ENCODE measurements at places on chromosomes 2 and 18.

DNA sequence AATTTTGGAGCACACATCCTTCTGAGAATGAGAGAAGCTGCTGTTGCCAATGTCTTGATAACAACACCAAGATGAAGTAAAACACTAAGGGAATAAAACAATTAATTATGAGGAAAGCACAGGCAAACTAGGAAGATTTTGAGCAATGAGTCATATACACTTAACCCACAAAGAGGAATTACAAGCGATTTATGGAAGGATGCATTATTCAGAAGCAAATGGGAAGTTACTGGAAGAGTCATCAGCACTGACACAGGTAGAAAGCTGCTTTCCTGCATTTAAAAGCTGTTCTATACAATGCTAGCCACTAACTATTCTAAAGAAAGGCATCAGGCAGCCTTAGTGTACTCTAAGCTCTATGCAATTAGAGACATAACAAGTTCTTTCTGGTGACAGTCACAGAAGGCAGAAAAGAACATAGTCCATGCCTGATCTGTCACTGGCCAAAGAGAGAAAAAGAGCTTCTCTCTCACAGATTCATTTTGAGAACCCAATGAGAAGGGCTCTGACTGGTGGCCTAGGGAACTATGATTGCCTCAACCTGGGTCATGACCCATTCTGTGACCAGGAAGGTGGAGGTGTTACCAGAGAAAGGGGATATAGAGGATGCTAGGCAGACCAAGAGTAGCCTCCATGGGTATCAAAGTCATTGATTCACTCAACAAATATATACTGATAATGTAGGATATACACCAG is 45.4 kb downstream of the M1AP start:
- DNase-seq: no peak

DNA sequence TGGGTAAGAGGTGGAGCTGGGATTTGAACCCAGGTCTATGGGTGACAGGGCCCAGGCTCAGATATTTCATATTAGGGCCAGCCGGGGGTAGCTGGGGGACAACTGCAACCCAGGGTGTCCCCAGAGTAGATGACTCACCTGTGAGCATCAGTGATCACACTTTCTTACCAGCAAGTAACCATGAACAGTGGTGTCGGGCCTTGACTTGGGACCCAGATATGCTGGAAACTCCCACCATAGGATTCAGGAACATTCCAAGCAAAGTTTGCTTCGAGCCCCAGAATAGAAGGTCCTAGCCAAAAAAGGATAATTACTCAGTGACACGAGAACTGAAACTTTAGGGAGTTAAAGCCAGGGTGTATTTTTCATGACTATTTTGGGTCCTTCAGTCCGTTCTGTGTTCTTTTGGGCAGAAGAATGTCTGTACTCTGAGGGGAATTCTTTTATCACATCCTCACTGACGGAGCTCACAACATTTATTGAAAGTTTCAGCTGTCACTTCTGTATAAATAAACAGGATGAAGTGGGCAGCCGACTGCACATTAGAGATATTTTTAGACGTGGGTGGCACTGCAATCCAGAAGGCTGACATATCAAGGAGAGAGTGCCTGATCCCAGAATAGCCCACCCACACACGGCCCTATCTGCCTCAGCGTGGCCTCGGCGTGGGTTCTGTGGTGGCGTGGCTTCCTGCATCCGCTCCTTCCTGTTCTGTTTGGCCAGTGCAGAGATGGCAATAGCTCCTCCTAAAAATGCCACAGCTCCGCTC is 45.6 kb downstream of the RAMP1 start:
- DNase-seq: no peak

DNA sequence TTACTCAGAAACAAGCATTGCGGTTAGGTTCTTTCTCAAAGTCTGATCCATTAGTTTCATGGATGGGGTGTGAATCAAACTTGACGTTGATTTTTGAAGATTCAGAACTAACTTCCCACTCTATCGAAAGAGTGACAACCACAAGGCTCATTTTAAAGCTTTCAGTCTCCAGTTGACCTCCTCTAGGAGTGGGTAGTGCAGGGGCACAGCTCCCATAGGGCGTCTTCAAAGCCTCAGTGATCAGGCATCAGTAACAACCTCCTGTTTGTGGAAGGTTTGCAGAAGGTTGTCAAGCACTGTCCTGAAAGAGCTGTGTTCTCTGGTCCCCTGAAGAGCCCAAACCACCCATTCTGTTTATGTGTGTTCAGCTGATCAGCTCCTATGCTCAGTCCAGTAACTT is 10.2 kb downstream of the MTCL1 start:
- DNase-seq: no peak

GRCh38 chr18:11767935-11768334 is 78.9 kb downstream of the GNAL start:
- DNase-seq: no peak

- no peak for DNase-seq
Measured at GRCh38 chr2:171673905-171674304, 13.4 kb upstream of the DYNC1I2 start.

- no peak for DNase-seq
Measured at GRCh38 chr2:190572246-190572645, 37.7 kb upstream of the NEMP2 start.

DNA sequence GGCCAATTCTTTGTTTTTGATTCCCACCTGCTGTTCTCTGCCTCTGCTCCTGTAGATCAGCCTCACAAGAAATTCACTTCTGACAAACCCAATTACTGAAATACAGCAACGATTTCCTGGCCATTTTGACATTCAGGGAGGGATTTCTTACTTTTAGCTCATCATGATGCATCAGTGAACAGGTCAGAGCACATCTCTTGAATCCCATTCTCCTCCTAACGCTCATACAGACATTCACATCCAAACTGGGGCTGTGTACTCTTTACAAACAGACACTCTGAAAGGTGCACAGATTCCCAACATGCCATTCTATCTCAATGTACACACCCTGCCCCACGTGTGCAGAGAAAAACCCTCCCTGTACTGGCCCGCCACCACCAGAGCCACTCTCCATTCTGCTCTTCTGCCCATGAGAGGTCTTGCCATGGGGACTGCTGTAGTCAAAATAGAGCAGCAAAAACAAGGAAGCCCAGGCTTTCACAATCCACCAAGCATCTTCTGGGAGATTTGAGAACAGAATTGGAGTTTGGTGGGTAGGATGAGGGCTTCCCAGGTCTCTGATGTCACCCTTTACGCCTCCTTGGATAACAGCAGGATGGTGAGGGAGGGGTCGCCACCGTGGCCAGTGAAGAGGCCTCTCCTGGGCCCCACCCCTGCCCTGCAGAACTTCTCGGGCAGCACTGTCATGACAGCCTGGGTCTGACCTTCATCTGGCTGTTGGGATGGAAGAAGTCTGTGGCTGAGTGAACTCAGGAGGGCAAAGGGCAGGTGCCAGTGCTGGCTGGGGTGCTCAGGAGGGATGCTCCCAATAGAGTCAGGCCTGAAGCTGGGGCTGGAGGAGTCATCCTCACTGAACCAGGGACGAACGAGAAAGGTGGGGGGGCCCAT is 41.9 kb upstream of the ZFP36L2 start:
- no peak for DNase-seq

DNA sequence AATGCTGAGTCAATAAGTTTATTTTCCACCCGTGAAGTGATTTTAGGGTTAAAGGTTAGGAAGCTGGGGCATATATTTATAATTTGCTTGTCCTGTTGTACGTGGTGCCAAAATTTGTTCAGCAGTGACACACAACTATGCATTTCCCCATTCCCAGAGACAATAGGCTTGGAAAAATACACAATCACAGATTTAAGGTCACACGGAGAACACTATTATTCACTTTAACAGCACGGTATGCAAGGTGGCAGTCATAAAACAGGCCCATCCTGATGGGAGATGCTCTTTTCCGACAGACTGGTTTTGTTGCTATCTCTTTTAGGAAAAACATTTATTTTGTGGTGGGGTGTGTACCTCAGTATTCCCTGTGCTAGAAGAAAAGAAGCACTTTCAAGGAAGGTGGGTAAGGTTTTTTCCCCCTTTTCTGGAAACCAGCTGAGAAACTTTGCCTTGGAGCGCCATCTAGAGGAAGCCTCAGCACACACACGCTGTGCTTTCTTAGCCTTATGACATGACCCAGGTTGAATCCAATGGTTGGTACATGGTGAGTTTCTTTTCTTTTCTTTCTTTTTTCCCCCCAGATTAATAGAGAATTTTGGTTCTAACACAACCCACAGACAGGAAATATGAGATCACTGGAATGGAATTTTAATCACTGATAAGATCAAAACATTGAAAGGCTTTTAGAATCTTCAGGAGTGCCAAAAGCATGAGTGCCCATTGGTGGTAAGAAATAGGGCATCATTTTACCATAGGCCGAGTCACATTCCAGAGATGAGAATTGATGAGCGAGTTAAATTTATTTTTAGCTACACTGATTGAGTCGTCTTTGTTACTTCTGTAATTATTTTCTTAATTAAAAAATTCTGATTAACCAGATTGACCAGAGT is 332.1 kb downstream of the AGPS start:
- no peak for DNase-seq

- DNase-seq: peak; percentile 75
Measured at GRCh38 chr2:113173542-113174375, at the start of gene PSD4. Gene PSD4 (plus strand): TSS chr2:113173971. CDS start chr2:113182457, 8,486 bp downstream.

GRCh38 chr2:180231015-180231414 is 223.9 kb upstream of the CWC22 start:
- DNase-seq: no peak

DNA sequence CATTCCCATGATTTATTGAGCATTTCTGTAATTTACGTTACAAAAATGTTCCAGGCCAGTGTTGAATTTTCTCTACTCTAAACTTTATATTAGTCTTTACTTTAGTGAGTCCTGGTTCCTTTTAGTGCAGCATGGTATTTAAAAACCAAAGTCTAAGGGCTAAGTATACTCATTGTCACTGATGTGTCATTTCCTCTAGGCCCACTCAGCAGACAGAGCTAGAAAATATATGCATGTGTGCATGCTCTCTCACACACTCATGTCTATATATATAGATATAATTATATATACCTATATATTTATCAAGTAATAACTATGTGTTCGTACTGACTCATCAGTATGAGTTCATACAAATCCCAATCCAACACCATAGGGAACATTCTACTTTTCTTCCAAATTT is 132.5 kb upstream of the SLC8A1 start:
- DNase-seq: no peak

GRCh38 chr2:64904413-64905329 is 84.5 kb upstream of the SLC1A4 start:
- DNase-seq: no peak

GRCh38 chr2:129882476-129882875 is 97.0 kb upstream of the RAB6C start:
- DNase-seq: no peak

DNA sequence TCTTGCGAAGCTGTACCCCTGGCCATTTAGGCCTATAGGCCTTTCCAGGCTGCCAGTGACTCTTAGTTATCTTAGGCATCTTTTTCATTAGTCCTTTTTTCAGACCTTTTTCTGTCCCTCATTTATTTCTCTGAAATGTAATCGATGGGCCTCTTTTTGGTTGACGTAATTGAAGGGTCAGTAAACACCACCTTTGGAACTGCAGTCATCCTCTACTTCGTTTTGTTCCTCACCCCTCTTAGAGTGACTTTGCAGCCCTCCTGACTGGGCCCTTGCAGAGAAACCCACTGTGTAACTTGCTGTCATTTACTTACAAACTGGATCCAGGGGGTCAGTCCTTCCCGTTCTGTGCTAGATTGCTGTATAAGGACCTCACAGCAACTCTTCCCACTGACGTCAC is 23.2 kb downstream of the CENPO start:
- no peak for DNase-seq

DNA sequence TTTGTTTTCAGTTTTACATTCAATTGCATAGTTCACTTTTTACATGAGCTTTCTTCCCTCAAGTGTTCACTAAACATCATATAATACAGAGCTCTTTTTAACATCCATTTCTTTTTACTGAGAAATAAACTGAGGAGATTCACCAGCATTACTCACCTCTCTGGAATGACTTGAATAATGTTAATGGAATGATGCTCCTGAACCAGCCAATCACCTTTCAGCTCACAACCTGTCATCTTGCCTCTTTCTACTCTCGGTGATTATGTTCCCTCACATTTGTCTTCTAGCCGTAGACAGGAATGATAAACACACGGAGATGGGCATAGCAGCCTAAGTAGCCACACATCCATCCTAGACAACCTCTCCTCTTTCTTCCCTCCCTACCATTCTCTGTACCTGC is 301.7 kb downstream of the PAX3 start:
- no peak for DNase-seq

GRCh38 chr2:182767578-182767977 is 51.5 kb downstream of the DNAJC10 start:
- no peak for DNase-seq

DNA sequence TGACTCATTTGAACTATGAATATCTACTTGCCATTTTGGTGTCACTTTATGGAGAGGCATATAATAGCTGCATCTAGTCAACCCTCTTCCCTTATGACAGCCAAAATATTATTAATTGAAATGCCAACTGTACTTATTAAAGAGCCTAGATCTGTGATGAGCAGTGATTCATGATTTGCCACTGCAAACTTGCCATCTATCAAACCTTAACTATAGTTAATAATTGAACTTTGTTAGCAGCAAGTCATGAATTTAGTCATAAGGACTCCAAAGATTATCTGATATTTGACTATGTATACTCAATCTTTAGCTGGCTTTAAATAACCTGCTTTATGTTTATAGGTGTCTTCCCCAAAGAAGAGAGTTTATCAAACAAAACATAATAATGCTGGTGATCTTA is 116.4 kb upstream of the VWC2L start:
- no peak for DNase-seq

GRCh38 chr2:132811148-132811915 is 141.3 kb upstream of the LYPD1 start:
- DNase-seq: no peak

- no peak for DNase-seq
Measured at GRCh38 chr18:39845106-39845505, 2109.9 kb upstream of the PIK3C3 start.

DNA sequence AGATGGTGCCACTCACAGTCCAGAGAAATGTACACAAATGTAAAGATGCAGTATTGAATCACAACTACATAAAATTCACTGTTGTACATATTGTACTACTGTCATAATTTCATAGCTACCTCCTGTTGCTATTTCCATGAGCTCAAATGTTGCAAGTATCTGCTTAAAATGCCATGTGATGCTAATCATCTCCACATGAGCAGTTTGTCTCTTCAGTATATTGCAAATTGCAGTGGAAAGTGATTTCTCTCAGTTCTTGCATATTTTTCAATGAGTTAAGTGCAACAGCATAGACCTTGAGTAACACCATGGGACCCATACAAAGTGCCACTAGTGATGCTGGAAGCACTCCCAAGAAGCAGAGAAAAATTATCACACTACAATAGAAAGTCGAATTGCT is 51.9 kb downstream of the MAIP1 start:
- DNase-seq: no peak

Measured in stimulated activated CD8-positive, alpha-beta memory T cell treated with anti-CD3 and anti-CD28 coated beads, Interleukin-4, amount 100 ng/mL, for 1 hour (primary cell).